SJCRH30 (cell line): ENCODE measurements at places on chromosomes 16 and 17. TPM values are rescaled to one million over a fixed set of nuclear protein-coding genes. Genes with fewer than 3 reads are reported as not detected.

The ALOX12B gene
- not detected in 2 replicates for total RNA-seq

The WNT9B gene
- not detected in 2 replicates for total RNA-seq

The EEF2K gene
- total RNA-seq: 22.0 and 23.0 TPM in 2 replicates

The HP gene
- not detected in 2 replicates for total RNA-seq

- H3K27me3 ChIP-seq: no peaks in the 10 kb centered on the region
- no peak overlapping the region for H3K4me3 ChIP-seq
- peak; percentile 82 for DNase-seq
- peak overlapping the region; percentile 97 for H3K27ac ChIP-seq
These were observed 2.2 kb upstream of the SLC12A3 start for GRCh38 chr16:56862776-56863175.

- H3K4me3 ChIP-seq: no peak overlapping the region
- no peak overlapping the region for H3K27ac ChIP-seq
- H3K36me3 ChIP-seq: no peaks in the 10 kb centered on the region
- DNase-seq: no peak
These were observed 414.1 kb upstream of the SALL1 start for GRCh38 chr16:51565184-51565583.

- no peak overlapping the region for H3K4me3 ChIP-seq
- H3K27ac ChIP-seq: no peak overlapping the region
- H3K27me3 ChIP-seq: 0 out of 2 replicates have a peak, but pooled peaks cover 11% of the 10 kb centered on the region
- no peaks in the 10 kb centered on the region for H3K4me1 ChIP-seq
- no peaks in the 10 kb centered on the region for H3K36me3 ChIP-seq
These were observed 113.0 kb downstream of the COPRS start for GRCh38 chr17:31745964-31746600.

DNA sequence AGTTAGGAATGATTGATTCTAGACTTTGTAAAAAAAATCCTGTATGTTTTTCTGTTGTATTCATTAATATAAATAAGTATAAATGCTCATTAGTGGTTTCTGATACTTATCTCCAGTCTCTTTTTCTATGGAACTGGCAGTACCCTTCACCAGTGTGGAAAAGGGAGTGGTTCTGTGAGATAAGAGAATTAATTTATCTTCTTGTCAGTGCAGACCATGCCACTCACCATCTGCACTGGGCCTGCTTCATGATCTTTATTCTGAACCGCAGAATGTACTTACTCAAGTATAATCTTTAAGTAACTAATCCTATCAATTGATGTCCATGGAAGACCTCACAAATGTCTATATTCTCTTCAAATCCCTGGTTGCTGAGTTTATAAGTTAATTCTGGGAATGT is 836.1 kb upstream of the CDH8 start:
- no peak for DNase-seq
- H3K4me3 ChIP-seq: no peak overlapping the region
- H3K4me1 ChIP-seq: no peaks in the 10 kb centered on the region
- H3K27ac ChIP-seq: no peak overlapping the region
- 0 out of 2 replicates have a peak, but pooled peaks cover 3% of the 10 kb centered on the region for H3K27me3 ChIP-seq

DNA sequence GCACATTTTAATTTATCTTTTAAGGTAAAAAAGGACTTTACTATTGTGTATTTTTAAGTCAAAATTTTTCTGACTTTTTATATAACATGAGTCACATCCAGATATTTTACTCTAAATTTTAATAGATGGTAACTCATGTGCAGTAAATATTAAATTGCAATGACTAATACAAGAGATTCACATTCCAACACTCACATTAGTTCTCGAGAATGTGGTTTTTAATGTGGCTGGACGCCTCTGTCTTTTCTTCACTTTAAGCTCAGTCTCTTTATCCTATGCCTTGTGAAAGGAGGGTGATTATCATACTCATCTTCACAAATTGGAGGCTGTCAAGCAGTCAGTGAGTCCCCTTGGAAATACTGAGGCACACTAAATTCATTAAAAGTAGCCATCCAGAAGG is 315.6 kb downstream of the HS3ST3B1 start:
- no peaks in the 10 kb centered on the region for H3K27me3 ChIP-seq
- no peak for DNase-seq
- H3K4me3 ChIP-seq: no peak overlapping the region
- no peaks in the 10 kb centered on the region for H3K36me3 ChIP-seq

- no peak overlapping the region for H3K4me3 ChIP-seq
- no peak overlapping the region for H3K27ac ChIP-seq
- no peaks in the 10 kb centered on the region for H3K36me3 ChIP-seq
- peak; percentile 73 for DNase-seq
- no peaks in the 10 kb centered on the region for H3K27me3 ChIP-seq
These were observed 128.2 kb upstream of the COX10 start for GRCh38 chr17:13940858-13941665.

- no peaks in the 10 kb centered on the region for H3K27me3 ChIP-seq
- peaks cover 86% of the 10 kb centered on the region for H3K36me3 ChIP-seq
- H3K4me1 ChIP-seq: peaks cover 9% of the 10 kb centered on the region; the same call in 1 of the 2 replicates
- no peak overlapping the region for H3K27ac ChIP-seq
- no peak for DNase-seq
- no peak overlapping the region for H3K4me3 ChIP-seq
These were observed 65.0 kb downstream of the NCOR1 start for GRCh38 chr17:16150251-16150856.

- no peaks in the 10 kb centered on the region for H3K27me3 ChIP-seq
- no peak for DNase-seq
- peak overlapping the region; percentile 50 for H3K4me3 ChIP-seq
- peak overlapping the region; percentile 29 for H3K27ac ChIP-seq
These were observed 40.5 kb upstream of the KLHDC4 start for GRCh38 chr16:87806261-87806640.

GRCh38 chr16:77111056-77111565 is 79.9 kb upstream of the MON1B start:
- no peaks in the 10 kb centered on the region for H3K27me3 ChIP-seq
- DNase-seq: no peak
- no peaks in the 10 kb centered on the region for H3K4me1 ChIP-seq
- H3K27ac ChIP-seq: no peak overlapping the region
- H3K4me3 ChIP-seq: no peak overlapping the region

DNA sequence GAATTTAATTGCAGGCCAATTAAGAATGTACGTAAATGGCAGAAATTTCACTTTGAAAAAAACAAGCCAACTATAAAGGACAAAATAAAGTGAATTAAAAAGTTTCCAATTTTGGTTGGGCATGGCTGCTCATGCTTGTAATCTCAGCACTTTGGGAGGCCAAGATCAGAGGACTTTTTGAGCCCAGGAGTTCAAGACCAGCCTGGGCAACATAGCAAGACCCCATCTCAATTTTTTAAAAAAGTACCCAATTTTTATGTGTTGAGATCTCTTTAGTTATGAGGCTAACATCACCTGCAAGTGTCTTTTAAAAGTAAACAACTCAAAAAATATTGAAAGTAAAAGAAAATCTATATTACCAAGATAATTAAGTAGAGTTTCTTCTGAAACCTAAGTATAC is 25.9 kb downstream of the GNA13 start:
- H3K4me1 ChIP-seq: peaks cover 13% of the 10 kb centered on the region
- DNase-seq: no peak
- H3K27ac ChIP-seq: no peak overlapping the region
- H3K27me3 ChIP-seq: no peaks in the 10 kb centered on the region
- no peak overlapping the region for H3K4me3 ChIP-seq
